ENCODE measurements at places on chromosomes 5 and 9. TPM values are rescaled to one million over a fixed set of nuclear protein-coding genes. Genes with fewer than 3 reads are reported as not detected.

CCDC152 gene
- 1.1 TPM for total RNA-seq

PAX5 gene
- not detected for total RNA-seq

NUDT12 gene
- total RNA-seq = 16.6 TPM

FOXD4 gene
- 0.19 TPM for total RNA-seq

C9 gene
- total RNA-seq = 0.28 TPM

SPINK6 gene
- total RNA-seq = not detected

TLX3 gene
- total RNA-seq = not detected

ENTPD8 gene
- not detected for total RNA-seq

TXNDC8 gene
- not detected for total RNA-seq
